ENCODE measurements at places on chromosomes 11 and 22.

DNA sequence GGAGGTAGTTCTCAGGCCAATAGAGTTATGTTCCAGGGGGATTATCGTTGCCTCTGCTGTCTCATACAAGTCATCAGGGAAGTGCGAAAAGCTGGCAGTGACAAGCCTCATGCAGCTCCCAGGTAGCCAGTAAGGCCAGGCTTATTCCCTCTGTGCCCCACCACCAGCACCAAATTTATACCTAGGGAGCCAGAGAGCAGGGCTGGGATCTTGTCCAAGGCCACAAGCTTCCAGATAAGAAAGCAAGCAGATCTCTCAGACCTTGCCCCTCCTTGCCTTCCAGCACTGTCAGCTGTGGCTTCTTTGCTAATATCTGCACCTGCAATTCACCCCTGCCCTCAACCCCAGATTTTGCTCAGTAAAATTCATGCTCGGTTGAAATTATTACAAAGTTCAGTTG is 206.3 kb upstream of the FAT3 start:
- DNase-seq = no peak

DNA sequence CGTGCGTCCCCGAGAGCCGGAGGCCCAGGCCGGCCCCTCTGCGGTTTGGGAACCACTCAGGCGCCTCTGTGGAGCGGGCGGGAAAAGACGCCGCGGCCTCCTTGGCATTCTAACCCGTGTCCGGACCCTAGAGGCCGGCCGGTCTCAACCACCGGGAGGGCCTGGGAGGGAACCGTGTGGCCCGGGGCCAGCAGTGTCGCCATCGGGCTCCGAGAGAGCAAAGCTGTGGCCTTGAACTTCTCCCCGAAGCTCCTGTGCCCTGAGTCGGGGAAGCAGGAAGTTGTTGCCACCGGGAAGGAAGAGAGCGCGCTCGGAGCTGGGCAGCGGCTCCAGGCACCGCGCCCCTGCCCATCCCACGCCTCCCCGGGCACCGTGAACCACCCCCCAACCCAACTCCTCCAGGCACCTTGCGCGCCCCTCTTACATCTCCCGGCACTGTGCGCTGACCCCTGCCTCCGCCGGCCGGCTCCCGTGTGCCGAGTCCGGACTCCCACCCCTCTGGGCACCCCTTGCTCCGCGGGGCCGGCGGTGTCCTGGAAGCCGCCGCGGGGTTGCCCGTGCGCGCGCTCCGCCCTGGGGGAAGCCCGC is 80.0 kb upstream of the PPARA start:
- DNase-seq = no peak

GRCh38 chr11:83070044-83070701 is 1.5 kb downstream of the RAB30 start:
- DNase-seq = peak; percentile 64

DNA sequence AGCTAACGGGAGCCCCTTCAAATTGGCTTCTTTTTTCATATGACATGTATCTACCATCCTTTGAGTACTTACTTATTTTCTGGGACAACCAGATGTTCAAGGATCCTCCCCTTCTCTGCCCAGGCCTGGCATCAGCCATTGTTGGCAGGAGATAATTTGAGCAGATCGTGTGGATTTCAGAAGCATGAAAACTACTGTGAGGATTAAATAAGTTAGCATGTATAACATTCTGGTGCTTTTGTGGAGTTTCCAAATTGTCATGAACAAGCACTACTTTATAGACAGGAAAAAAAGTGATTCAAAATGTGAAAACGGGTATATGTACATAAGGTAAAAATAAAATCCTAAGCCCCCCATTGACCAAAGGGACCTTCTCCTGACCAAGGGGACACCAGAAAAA is 2.1 kb upstream of the NADSYN1 start:
- no peak for DNase-seq

GRCh38 chr22:49712195-49712791 is 115.4 kb downstream of the BRD1 start:
- no peak for DNase-seq

DNA sequence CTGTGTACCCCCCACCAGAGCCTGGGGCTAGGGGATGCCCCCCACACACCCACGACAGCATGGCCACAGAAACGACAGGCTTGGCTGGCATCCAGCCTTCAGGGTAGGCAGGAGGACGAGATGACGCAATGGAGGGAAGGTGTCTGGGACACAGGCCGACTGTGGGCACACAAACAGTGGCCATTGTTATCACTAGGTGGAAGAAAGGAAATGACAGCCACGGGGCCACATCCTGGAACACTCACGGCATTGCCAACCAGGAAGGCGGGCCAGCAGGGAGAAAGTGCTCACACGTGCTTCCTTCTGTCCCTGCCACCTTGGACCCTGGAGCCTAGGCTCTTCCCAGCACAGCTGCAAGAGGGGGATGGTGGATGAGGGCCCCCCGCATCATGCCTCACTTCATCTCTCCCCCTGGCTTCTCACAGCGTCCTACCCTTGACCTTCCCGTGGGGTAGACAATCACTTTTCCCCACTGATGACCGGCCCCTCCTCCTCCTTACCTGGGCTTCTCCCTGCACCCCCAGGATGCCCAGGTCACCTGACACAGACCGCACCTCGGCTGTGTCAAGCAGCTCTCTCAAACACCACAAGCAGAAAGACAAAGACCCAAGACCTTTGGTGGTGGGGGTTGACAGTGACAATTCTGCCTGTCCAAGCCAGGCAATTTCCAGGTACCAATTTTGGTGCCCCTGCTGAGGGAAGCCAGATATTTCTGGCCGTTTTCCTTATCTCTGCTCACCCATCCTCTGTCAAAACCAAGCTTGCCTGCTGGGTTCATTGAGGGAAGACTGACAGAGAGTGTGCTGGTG is 8.6 kb downstream of the PLA2G6 start:
- no peak for DNase-seq

GRCh38 chr11:120028181-120028896 is 109.6 kb downstream of the TRIM29 start:
- no peak for DNase-seq

- DNase-seq = no peak
These were observed 162.0 kb downstream of the FAT3 start for GRCh38 chr11:92386577-92386976.

DNA sequence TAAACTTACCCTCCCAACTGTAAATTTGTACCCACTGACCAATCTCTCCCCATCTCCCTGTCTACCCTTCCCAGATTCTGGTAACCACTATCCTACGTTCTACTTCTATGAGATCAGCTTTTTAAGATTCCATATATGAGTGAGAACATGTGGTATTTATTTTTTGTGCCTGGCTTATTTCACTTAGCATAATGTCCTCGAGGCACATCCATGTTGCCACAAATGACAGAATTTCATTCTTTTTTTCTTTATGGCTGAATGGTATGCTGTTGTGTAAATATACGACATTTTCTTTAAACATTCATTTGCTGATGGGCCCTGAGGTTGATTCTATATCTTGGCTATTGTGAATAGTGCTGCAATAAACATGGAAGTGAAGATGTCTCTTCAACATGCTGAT is 74.7 kb upstream of the RRM1 start:
- no peak for DNase-seq

DNA sequence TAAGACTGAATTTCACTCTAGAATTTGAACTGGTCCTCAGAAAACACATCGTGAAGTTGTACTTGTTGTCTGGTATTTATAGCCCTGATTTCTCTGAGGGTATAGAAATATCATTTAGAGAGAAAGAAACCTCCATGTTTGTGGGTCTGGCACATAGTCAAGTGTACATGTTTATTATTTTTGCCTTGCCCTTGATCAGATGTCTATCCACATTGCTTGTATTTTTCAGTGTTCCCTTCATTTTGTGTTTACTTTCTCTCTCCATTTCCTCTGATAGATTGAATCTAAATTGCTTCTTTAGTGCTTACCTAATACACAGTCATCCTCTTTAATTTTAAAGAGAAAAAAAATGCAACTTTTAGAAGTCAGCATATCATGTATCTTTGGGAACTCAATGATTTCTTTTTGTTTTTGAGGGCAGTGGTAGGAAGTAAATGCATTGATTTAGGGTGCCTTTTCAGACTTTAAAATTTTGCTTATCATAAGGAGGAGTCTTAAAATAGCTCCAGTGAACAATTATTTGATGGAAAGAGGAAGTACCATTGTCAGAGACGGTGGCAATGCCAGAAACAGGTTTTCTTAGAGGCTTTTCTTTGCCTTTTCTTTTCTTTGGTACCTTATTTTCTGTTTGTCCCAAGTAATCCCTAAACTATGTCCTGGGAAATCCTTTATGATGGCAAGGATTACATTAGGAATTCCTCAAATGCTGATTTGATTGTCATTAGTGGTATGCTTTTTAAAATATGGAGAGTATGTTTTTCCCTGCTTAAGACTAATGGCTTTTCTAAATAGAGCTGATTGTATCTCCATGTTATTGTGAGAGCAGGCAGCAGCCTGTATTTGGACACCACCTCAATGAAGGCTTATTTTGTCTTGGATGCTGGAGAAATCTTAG is 29.8 kb upstream of the TECTA start:
- DNase-seq = no peak

DNA sequence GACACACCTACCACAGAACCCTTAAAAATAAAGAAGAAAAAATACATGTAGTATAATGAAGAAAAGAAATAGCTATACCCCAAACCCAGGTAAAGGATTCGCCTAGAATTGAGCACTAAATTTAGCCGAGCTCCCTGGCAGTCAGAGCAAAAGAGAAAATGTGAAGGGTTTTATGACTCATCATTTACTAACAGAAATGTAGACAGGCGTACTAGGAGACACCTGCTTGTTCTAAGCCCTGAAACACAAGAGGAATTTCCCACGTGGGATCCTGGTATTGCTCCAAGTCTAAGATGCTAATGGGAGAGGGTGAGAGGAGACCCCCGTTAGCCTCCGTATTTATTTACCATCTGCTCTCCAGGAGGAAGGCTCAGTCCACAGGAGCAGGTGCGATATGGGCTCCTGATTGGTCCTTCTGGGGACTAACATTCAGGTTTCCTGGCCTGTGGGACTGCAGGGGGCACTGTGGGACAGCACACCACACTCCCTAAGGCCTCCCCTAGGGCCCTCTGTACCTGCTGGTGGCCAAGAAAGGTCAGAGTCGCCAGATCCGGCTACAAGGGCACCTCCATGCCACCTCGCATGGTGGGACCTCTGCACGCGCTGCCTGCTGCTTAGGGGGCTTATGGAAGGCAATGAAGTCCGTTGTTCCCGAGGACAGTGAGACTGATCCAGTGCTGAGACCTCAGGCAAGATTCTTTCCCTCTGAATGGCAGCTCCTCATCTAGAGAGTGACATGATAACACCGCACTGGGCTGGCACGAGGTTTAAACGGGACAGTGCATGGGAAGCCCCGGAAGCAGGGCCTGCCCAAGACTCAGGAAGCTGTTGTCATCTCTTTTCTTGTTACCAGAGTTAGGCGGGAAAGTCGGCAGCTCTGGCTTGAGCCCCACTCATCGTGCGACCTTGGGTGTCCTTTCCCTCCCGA is 25.8 kb downstream of the KCNC1 start:
- peak; percentile 17 for DNase-seq

DNA sequence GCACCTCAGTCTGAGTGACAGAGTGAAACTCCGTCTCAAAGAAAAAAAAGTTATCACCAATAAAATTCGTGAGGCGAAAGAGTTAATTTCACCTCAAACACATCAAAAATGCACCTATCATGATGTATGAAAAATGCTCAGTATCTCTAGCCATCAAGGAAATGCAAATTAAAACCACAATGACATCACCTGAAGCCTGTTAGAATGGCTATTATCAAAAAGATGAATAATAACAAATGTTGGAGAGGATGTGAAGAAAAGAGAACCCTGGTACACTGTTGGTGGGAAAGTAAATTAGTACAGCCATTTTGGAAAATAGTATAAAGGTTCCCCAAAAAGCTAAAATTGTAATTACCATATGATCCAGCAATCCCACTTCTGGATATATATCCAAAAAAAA is 23.6 kb downstream of the CHEK2 start:
- DNase-seq = no peak

DNA sequence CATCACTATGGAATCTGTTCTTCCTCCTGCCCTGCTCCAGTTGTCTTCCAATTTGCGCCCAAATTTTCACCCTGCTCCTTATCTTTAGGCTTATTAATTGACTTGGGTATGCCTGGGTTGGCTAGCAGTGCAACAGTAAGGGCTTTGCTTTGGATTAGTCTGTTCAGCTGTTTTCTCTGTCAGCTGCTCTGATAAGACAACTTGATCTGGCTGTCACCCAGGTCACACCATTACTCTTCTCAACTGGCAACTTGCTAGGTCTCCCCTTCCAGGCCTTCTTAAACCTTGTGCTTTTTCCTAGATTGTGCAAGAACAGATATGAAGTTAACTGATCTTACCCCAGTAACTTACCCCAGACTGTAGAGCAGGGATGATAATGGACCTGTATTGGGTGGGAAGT is 357.8 kb upstream of the LARGE1 start:
- no peak for DNase-seq

DNA sequence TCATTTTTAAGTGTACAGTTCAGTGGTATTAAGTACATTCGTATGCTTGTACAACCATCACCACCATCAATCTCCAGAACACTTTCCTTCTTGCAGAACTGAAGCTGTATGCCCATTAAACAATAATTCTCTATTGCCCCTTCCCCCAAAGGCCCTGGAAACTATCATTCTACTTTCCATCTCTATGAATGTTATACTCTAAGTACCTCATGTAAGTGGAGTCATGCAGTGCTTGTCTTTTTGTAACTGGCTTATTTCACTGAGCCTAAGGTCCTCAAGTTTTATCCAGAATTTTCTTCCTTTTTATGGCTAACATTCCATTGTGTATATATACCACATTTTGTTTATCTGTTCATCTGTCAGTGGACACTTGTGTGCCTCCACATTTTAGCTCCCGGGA is 29.7 kb downstream of the MMP7 start:
- no peak for DNase-seq

DNA sequence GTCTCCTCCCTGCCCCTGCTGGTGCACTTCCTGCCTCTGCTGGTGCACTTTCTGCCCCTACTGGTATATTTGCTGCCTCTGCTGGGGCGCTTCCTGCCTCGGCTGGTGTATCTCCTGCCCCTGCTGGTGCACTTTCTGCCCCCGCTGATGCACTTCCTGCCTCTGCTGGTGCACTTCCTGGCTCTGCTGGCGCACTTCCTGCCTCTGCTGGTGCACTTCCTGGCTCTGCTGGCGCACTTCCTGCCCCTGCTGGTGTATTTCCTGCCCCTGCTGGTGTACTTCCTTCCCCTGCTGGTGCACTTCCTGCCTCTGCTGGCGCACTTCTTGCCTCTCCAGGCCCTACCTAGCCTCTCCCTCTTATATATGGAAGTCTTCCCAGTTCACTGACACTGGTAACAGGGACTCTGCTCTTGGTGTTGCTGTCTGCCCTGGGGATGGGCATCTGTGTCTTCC is 10.1 kb downstream of the MTFP1 start:
- no peak for DNase-seq
